ENCODE measurements at places on chromosomes 11 and 22.

GRCh38 chr11:108147150-108147549 lies 25.8 kb downstream of the ACAT1 start:
- no peak for DNase-seq

- DNase-seq, result no peak
These were observed 186.3 kb downstream of the CTTN start for GRCh38 chr11:70584498-70585235.

GRCh38 chr11:35968386-35969088 lies 24.7 kb downstream of the LDLRAD3 start:
- DNase-seq, result no peak

DNA sequence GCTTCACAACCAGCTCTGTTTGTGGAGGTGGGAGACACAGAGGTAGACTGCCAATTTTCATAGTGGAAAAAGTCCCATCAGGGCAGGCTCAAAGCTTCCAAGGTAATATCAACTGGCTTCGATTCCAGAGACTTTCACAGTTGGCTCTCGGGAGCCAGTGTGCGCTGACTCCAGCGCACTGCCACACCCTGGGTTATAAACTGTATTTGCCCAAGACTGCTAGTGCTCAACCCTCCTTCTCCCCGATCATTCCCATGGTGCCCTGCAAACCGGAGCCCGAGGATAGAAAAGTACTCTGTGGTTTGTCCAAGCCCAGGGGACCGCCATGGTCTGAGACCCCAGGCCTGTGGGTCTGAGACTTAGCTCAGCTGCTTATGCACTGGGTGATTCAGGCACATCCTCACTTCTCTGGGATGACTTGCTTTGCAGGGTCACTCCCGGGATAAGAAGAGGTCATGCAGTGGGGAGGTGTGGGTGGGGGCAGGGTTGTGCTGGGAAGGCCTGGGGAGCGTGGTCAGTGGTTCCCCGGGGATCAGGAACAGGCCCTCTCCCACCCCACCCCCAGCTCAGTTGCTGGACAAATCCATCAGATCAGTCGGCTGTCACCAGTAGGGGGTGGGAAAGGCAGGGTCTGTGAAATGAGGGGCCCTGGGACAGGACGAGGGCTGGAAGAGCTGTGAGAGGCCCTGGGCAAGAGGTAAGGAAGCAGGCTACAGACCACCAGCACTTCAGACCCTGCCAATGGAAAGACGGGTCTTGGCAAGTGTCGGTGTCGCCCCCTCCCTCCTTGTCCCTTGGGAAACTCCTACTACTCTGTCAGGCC lies 26.7 kb upstream of the PICK1 start:
- DNase-seq, result no peak

- DNase-seq, result no peak
These were observed 50.2 kb downstream of the AP2A2 start for GRCh38 chr11:975827-976226.

DNA sequence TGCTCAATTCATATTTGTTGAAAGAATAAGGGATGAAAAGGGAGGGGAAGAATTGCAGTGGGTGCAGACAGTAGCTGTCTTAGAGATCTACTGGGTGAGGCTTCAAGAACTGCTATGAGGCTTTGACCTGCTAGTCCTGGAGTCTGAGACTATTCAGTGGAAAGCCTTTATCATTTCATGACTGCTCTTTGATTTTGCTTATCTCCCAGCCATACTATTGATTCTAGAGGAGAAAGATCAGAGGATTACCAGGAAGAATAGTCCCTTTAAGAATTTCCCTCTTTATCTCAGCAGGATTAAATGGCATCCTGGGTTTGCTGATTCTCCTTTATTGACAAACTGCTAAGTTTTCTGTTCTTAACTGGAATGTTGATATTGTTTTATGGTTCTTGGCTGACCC lies 107.5 kb upstream of the SORL1-AS1 start:
- no peak for DNase-seq

DNA sequence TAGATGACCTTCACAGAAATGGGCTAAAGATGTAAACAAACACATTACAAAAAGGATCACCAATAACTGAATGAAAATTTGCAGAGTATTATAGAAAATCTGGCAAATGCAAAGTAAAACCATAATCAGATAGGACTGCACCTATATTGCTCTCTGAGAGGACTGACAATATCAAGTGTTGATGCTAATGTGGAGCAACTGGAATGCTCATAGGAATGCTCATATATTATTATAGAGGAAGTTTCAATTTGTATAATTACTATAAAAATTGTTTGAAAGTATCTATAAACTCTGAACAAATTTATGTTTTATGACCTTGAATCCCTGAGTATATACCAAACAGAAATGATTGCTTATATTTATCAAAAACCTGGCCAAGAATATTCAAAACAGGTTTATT lies 18.4 kb upstream of the TEAD1 start:
- DNase-seq, result no peak

GRCh38 chr11:106920899-106921509 lies 97.3 kb downstream of the GUCY1A2 start:
- DNase-seq, result no peak

DNA sequence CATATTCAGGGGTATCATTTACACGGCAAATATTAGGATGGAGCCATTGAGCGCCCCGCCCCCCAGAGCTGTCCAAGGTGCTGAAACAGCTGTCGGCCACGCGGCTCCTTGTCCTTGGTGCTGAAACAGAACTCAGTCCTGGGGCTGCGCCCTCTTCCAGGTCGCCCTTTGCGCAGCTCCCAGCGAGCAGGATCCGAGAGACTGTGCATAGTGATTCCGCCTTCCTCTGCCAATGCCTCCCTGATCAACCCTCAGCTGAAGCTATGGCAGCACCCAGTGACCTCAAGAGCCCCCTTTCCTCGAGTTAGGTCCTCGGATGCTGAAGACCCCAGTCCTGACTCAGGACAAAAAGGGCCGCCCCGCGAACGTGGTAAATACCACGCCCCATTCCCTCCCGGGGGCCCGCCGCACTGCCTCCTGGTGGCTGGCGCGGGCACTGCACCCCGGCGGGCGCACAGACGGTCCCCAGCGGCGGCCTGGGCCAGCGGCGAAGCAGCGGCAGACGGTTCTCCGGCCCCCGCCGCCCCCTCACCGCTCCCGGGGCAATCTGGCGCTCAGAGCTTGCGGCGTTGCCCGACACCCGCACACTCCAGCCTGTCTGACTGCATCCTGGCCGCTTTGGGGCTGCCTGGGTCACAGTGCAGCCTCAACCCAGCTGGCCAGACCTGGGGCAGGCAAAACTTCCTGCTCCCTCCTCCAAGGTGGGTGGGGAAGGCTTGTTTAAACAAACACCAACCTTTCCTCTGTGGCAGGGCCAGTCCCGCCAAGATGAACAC lies 13.4 kb downstream of the SYT7 start:
- DNase-seq, result peak; percentile 23

- DNase-seq, result no peak
These were observed 157.4 kb downstream of the COMMD9 start for GRCh38 chr11:36131721-36132397.

- no peak for DNase-seq
These were observed 8.6 kb downstream of the OR6M1 start for GRCh38 chr11:123797541-123797940.

Data from stimulated activated CD8-positive, alpha-beta memory T cell treated with anti-CD3 and anti-CD28 coated beads, Interleukin-4, amount 100 ng/mL, for 1 hour (primary cell).